NCI-H1436 treated with DMSO at 0.1 percent for 48 hours (cell line): ENCODE measurements at places on chromosomes 4 and X.

- no peak for DNase-seq
Observed at GRCh38 chrX:136369377-136369776, 68.6 kb downstream of the ADGRG4 start.

DNA sequence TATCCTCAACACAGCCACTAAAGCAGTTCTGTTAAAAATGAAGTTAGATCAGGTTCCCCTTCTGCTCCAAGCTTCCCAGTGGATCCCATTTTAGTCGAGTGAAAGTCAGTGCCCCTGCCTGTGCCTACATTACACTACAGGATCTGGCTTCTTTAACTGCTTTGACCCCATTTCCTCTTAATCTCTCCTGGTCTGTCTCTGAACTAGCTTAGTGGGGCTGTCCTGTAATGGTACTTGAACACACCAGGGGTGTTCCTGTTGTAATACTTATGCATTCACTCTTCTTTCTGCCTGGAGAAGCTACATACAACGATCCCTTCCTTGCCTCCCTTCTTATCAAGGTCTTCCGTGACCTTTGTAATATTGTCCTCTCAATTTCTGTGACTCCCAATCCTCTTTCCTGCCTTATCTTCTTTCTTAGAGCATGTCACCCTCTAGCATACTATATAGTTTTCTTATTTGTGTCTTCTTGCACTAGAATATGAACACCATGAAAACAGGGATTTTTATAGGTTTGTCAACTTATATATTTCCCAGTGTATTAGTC is 16.7 kb downstream of the ARSJ start:
- DNase-seq, result no peak

GRCh38 chr4:654871-655463 is 19.1 kb downstream of the ATP5ME start:
- DNase-seq, result no peak

GRCh38 chr4:132809298-132810032 is 339.6 kb upstream of the PCDH10 start:
- DNase-seq, result no peak

- DNase-seq, result no peak
Observed at GRCh38 chr4:118745357-118745756, 60.2 kb downstream of the METTL14 start.

DNA sequence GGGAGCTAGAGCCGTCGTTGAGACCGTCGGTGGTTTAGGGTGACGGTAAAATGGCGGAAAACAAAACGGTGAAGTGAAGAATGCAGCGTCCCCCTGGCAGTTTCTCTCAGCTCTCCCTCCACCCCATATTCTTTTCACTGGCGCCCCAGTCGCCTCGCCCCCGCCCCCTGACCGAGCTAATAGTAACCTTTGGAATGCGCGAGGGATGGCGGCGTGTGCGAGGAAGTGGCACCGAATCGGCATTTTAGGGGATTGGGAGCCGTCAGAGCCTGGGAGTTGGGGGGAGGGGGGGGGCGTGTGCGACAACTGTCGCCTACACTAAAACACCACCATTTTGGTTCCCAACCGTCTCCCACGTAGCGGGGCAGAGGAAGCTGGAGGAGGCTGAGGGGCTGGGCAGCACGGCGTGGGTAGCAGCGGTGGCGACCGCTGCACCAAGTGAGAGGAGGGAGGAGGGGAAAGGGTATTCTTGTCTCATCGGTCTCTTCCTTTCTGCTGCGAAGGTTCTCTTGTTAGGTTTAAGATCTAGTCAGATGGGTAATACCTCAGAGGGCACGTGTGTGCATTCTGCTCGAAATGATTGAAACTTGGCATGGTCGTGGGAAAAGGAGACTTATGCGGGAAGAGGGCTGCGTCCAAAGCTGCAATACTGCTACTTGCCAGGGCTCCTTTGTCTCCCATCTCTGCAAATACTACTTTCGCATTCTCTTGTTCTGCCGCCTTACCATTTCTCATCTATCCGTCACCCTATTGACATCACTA is 840 bp downstream of the ZNF711 start:
- no peak for DNase-seq

DNA sequence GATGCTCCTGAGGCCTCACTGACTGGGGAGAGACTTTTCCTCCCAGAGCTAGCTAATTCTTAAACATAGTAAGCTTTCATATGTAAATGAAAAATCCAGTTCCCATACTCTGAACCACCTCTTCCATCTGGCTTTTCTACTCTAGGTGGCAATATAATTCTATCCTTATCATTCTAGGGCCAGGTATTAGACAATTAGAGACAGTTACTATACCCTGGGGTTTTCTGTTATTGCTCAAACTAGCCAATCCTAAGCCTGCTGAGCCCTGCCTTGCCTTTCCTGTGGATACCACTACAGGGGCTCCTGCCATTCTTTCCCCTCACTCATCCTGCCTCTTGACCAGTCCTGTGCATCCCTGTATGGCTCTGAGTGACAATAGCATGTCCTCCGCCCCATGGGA is 552.0 kb downstream of the STIM2 start:
- DNase-seq, result no peak

- DNase-seq, result no peak
Observed at GRCh38 chr4:97349468-97350186, 793.6 kb downstream of the STPG2 start.

GRCh38 chrX:150769408-150769807 is 76.2 kb downstream of the MTMR1 start:
- DNase-seq, result no peak

DNA sequence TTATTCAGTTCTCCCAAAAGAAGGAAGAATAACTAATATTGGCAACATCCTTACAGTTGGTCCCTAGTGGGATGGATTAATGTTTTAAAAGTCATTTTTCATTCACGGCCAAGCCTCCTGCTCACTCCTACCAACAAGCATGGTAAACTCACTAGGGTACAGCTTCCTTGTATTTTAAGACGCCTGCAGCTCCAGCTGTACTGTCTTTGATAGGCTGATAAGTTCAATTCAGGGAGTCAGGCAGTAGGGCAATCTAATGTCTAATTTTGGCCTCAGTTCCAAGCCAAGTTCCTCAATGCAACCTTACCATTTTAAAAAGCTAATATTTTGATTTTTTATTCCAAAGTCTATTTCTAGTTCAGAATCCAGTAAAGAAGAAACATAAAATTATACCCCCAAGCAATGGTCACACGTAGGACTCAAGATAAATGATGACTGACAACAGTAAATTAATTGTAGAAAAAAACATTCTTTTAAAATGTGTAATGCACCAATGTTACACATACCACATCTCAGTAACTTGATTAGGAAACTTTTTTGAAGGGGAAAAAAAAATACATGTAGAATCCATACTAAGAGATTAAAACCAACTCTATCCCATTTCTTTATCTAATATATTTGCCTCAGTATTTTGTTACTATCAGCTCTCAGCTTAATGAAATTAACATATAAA is 9.3 kb downstream of the LCORL start:
- DNase-seq, result no peak

GRCh38 chrX:23341452-23341851 is 6.8 kb downstream of the PTCHD1 start:
- DNase-seq, result no peak

DNA sequence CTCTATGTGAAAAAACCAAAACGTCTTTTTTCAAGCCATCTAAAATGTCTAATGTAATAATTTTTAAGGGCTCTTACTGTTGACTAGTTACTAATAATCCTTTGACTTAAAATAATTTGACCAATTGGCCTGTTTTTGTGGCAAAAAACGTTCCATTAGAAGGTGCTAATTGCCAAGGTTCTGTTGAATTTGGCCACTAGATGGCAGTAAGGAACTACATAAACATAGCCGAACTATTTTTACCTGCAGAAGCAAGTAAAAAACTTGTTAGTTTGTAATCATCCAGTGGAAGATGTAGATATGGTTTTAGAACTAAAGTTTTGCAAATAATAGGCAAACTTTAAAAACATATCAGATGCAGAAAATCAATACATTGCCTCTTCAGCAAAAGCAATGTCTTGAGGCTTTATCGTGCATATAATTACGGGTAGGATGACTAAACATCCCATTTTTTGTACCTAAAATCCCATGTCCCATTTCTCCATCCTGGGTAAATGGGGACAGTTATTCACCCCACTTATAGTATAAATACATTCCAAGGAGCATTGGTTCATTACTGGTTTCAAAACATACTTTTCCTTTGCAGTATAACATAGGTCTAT is 57.6 kb downstream of the PROM1 start:
- DNase-seq, result no peak

DNA sequence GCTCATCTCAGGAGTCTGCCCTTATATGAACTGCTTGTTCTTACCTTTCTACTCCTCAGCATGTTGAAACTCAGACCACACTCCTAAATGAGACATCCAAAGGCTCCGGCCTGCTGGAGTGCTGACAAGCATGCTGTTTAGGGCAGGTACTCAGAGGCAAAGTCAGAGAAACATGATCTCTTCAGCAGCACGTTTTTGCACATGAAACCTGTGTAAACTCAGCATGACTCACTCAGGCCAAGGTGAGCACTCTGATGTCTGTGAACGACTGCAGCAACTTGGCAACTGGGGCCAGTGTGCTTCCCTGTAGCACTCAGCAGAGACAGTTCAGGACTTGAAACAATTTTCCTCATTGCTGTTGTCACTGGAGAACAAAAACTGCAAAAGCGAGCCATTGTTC is 109.6 kb downstream of the PACRGL start:
- DNase-seq, result no peak

DNA sequence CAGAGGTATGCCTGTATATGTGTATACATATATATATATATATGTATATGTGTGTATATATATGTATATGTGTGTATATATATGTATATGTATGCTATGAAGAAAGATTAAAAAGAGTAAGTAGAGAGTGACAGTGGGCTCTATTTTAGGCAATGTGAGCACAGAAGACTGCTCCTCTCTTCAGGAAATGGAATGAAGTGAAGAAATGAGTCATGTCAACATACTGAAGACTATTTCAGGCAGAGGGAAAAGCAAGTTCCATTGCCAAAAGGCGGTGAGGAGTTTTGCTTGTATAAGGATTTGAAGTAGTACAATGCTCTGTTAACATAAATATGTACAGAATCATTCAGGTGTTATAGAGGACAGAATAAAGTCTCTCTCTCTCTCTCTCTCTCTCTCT is 773.2 kb upstream of the FTHL17 start:
- no peak for DNase-seq

- DNase-seq, result no peak
Observed at GRCh38 chr4:109302361-109303139, at the start of gene COL25A1. Gene COL25A1, minus strand, starts transcription at chr4:109302658.

- no peak for DNase-seq
Observed at GRCh38 chr4:185868983-185869382, 57.0 kb upstream of the SORBS2 start.

DNA sequence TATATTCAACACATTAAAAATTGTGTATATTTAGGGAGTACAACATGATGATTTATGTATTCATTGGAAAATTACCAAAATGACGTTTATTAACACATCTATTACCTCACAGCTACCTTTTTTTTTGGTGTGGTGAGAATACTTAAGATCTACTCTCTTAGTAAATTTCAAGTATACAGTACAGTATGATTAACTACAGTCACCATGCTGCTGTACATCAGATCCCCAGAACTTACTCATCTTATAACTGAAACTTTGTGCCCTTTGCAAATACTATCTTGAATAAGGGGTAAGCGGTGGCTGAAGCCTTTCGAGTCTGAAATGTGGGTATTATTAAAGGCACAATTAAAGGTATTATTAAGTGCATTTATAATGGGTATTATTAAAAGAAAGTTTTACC is 976 bp downstream of the PHKA1 start:
- DNase-seq, result no peak

DNA sequence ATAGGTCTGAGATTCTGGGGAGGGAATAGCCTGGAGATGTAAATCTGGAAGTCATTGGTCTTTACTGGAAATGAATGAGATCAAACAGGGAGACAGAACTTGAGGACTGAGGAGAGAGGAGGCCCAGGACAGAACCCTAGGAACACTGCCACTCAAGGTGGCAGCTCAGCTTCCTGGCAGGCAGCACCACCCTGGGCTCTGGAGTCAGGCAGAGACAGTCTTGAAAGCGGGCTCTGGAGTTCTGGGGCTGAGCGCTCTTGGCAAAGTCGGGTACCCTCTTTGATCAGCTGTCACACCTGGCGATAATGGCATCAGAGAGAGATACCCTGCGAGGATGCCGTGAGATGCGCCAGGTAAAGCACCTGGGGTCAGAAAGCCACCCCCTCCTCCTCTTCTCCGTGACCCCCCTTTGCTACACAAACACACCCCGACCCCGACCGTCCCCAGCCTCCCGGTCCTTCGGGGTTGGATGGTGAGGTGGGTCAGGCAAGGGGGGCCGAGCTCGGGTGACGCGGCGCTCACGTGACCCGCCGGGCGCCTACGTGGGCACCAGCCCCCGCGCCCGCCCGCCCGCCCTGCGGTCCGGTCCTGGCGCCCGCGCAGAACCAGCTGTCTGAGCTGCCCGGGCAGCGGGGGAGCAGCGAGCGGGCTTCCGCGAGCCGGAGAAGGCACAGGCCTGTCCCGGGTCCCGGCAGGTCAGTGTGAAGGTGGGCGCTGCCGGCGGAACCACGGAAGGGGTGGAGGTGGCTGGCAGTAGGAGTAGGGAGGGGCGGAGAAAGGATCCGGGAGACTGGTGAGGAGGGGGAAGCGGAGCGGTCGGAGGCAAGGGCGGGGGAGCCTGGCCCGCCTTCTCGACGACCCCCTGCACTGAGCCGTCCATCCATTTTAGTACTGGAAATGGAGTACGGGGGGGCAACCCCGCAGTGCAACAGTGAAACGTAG is at the start of gene TCEAL3:
TSS of gene TCEAL3 (plus strand) at position 600 of the 942 bp plus-strand sequence. CDS start 1,102 bp downstream, outside the sequence.
- no peak for DNase-seq

DNA sequence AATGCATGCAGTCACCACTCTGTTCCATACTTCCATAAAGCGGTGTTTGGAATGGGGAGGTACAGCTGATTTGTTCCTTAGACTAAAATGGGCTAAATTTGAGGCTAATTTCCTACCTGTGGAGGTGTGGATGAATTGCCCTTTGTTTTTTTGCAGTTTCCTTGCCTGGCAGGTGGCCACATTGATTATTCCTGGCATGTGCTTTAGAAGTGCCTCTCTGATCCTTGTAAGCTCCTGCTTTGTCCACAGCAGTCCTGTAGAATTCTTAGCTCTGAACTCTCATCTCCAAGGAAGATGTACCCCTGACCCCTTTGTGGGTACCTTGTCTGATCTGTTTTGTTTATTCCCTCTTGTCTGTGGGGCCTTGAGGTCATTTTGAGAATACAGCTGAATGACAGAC is 136.8 kb downstream of the ADGRL3 start:
- DNase-seq, result no peak
